Activated gamma-delta T cell treated with anti-CD3 and anti-CD28 coated beads, Interleukin-2, amount 50 U/mL, for 16 hours (primary cell): ENCODE measurements at places on chromosomes 11 and 22.

GRCh38 chr11:80655834-80656233, 1215.0 kb upstream of the TENM4 start:
- no peak for DNase-seq

GRCh38 chr11:103929170-103929903, 107.1 kb upstream of the DDI1 start:
- DNase-seq: no peak

GRCh38 chr11:82900277-82901164, at the start of gene PRCP:
TSS of gene PRCP (minus strand) at chr11:82900430. CDS start at chr11:82900402, 28 bp downstream.
- peak; percentile 92 for DNase-seq

DNA sequence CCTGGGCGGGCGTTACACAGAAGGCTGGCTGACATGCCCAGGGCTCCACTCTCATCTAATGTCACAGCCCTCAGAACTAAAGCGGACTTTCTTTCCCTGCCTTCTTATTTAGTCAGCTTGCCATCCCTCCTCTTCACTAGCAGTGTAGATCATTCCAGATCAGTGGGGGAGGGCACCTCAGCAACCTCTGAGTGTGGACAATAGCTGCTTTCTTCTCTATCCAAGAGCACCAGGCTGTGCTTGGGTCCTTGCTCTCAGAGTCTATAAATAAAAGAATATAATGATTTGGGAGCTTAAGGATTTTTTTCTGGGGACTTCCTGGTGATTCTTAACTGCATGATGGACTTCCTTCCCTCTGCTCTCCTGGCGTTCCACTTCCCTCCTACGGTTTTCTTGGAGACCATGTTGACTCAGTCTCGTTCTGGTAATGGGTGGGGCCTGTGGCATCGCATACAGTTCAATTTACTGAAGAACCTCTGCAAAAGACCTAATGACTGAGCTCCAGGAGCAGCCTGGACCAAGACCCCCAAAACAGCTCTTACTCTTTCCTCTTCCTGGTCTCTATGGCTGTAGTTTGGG, 2.9 kb upstream of the HMBS start:
- DNase-seq: no peak

DNA sequence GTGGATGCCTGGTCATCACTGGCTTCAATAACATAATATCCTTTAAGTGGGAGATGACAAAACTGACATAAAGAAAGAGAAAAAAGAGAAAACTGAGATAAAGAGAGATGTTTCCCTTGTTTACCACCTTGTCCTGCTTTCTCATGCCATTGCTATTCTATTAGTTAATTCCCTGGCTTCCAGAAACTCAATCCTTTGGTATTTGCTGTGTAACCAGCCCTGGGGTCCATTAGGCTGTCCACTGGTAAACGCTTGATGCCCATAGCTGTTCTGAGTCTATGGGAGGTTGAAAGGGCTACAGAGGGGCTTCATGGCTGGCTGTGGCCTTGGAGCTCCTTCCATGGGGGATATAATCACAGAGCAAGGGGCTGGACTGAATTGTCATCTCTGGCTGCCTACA, 243.4 kb upstream of the PLET1 start:
- DNase-seq: no peak

DNA sequence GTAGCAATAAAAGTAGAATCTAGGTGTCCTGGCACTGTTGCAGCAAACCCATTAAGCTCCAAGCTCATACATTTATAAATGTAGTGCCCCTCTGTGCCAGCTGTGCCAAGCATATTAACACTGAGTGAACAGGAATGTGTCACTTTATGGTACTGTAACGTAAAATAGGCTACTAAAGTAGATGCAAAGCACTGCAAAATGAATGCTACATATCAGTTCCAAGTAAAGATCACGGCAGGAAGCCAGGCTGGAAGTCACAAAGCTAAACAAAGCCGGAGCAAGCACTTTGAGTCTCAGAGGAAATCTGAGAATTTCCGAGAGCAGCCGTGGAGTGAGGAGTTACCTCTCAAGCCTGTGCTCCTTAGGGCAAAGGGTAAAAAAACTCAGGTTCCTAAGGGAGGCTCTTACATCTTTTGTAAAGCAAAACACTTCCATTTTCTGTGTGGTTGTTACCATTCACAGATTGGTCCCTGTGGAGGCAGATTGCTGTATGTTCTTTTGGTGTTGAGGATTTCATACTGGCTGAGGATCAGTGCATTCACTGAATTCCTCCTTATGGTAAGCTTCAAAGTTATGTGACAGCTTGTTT, 85.7 kb downstream of the WNT11 start:
- DNase-seq: no peak

DNA sequence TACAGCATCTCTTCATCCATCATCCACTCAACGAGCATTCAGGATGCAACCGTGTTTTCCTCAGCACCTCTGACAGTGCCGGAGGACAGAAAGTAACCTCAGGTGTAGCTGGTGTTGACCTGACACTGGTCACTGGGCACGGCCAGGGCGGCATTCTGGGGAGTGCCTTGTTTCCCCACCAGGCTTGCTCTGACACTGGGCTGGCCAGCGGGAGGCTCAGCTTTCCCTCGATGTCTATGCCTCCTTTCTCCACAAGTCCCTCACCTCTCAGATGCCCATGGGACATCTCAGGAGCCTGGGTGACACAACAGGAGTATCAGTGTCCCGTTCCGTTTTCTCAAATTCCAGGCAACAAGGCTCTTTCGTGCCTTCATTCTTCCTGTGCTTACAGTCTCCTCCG, 28.9 kb downstream of the CD6 start:
- DNase-seq: no peak

GRCh38 chr11:117187799-117188481, 9.4 kb downstream of the SIDT2 start:
- no peak for DNase-seq
